ENCODE measurements at places on chromosomes 7 and 10.
A peak's percentile ranks its signal among the peaks of the same experiment; 100 is the strongest.

DNA sequence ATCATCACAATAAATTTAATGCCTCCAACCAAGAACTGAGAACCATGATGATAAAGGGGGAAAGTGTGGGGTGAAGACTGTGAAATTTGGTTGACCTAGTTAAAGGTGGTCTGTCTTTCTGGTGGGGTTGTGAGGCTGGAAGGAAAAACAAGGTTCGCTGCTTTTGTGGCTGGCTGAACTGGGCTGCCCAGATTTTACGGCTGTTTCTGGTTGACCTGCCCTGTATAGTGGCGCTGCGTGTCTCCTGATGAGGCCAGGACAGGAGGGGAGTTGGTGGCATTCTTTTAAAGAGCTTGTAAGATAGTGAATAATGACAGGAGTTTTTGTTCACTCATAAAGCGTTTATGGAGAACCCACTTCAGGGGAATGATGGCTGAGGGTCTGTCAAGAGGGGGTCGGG is 101.8 kb downstream of the CYP26A1 start:
- DNase-seq = no peak

GRCh38 chr10:113616244-113617074 is 47.4 kb downstream of the NRAP start:
- no peak for DNase-seq

DNA sequence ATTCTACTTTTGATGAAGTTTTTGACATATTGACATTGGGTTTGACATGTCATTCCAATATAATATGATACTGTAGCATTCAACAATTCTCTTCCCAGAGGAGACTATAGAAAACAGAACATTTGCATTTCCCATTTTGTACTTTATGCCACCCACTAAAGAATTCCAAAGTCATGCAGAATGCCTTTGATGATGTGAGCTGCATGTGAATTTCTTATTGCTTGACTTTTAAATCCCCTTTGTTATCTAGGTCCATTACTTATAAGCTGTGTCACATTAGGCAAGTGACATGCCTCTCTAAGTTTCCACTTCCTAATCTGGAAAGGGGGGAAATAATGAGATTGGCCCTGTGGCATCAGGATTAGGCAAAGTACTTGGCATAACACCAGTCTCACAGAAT is 436.7 kb downstream of the AUTS2 start:
- DNase-seq = no peak

DNA sequence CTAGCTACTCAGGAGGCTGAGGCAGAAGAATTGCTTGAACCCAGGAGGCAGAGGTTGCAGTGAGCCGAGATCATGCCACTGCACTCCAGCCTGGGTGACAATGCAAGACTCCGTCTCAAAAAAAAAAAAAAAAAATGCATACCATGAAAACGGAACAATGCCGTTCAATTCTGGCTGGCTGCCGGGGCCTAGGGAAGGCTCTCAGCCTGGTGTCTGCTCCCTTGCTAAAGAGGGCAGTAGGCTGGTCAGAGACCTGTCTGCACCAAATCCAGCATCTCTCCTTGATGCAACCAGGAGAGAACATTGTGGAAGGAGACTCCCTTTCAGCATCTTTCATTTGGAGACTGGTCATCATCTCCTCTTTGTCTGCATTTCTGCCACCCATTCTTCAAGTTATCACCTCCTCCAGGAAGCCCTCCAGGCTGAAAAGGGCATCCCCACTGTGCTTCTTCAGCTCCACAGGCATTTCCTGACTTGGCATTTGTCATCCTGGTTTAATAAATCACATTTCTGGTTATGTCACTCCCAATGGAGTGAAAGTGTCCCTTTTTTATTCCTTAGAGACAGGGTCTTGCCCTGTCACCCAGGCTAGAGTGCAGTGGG is 24.7 kb downstream of the MYL10 start:
- DNase-seq = peak; percentile 63

- DNase-seq = no peak
Observed at GRCh38 chr7:81140252-81140651, 221.4 kb upstream of the SEMA3C start.

DNA sequence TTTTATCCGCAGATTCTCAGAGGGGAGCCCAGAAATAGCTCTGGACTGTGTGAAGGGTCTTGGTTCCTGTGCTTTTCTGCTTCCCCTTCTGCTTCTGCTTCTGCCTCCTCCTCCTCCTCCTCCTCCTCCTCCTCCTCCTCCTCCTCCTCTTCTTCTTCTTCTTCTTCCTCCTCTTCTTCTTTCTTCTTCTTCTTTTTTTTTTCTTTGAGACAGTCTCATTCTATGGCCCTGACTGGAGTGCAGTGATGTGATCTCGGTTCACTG is 11.6 kb downstream of the PDZD7 start:
- DNase-seq = no peak

- DNase-seq = no peak
Observed at GRCh38 chr10:25308278-25308677, 133.5 kb downstream of the GPR158 start.

GRCh38 chr7:121761399-121761798 is 111.6 kb upstream of the PTPRZ1 start:
- no peak for DNase-seq

DNA sequence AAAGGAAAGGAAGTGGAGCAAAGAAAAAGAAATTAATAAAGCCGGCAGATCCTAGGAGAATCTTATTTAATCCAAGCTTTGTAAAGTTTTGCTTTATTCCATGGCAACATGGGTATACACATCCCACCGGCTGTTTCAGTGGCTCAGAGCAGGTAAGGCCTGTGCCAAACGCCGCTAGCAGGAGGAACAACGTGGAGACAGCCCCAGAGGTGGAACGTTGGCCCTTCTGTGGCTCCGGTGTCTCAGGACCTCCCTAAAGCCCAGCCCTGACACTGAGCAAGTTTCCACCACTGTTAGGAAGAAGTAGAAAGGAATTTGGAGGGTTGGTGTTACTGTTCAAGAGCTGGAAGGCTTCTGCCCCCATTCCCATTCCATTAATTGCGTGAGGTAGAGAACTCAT is 52.0 kb downstream of the EGFR start:
- DNase-seq = no peak

GRCh38 chr7:131802195-131802864 is 245.9 kb upstream of the PODXL start:
- DNase-seq = no peak

DNA sequence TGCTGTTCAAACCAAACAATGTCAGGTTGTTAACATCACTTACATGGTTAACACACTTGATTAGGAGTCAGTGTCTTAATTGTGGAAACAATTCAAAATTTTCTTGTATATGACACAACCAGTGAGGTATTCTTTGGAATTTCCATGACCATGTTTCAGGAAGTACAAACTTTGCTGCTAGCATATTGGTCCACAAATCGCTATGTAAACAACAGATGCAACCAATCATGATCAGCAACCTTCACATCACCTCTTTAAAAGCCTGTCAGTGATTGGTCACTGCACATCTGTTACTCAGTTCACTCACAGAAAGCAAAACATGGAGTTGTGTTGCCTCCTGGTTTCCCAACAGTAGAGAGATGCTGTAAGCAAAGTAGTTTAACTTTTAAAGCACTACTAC is 108.9 kb upstream of the FAM3C start:
- no peak for DNase-seq

- no peak for DNase-seq
Observed at GRCh38 chr7:17560516-17560915, 262.1 kb downstream of the AHR start.

DNA sequence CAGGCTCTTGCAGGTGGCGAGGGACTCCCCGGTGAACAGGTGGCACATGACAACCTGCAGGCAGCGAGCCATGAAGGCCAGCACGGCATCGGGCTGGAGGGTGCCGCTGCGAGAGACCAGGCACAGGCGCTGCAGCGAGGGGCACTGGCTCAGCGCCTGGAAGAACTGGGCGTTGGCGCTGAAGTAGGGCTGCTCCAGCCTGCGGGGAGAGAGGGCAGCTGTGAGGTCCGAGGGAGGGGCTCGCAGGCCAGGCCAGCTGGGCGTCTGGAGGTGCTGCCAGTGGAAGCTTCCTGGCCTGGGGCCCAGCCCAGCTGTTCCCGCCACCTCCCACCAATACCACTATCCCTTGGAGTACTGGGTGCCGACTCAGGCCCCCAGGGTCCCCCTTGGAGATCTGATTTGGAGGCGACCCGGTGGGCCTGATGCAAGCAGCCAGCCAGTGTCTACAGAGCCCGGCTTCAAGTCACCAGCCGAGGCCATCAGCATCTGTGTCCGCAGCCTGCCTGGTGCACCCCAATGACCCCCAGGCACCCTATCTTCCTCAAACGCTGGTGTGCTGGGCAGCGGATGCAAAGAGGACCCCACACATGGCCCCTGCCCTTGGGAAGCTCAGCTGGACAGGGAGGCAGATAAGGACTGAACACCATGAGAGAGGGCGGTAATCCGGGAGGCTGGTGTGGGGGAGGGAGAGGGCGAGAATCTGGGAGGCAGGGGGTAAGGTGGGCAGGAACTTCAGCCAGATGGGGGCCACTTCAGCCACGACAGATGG is 67.8 kb upstream of the TNRC18 start:
- DNase-seq = no peak

GRCh38 chr7:29921404-29922010 is 68.1 kb downstream of the SCRN1 start:
- DNase-seq = peak; percentile 71

DNA sequence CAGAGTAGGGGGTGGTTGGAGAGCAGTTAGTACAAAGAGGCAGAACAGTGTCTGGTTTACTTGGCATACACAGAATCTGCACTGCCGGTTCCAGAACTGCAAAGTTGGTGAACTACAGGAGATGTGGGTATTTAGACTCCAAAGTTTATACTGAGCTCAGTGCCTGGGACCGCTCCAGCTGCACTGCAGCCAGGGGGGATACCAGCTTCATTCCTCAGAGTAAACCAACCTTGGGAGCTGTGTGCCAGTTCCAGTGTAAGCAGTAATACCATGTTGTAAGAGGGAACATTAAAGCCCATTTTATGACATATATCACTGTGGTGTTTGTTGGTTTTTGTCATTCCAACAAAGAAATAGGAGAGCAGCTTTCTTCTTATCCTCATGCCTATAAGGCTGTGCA is 23.4 kb downstream of the LOXL4 start:
- DNase-seq = no peak

- no peak for DNase-seq
Observed at GRCh38 chr7:117208257-117208656, 114.6 kb downstream of the WNT2 start.

GRCh38 chr10:46310143-46310514 is 23.3 kb downstream of the ANTXRL start:
- DNase-seq = no peak

DNA sequence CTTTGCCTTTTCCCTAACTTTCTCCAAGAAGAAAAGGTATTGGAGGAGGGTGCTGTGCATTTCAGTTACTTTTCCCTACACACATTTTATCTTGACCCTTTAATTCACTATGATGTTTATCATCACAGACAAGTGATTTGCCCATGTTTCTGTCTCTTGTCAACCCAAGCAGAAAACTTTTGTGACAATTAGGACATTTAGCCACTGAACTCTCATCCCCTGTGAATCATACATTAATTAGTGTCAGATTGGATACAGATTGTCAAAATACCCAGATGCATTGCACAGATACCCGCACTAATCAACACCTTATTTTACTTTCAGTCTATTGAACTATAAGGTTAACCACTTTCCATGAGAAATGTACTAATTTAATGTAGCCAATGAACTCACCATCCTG is 912.9 kb downstream of the SORCS1 start:
- DNase-seq = no peak

DNA sequence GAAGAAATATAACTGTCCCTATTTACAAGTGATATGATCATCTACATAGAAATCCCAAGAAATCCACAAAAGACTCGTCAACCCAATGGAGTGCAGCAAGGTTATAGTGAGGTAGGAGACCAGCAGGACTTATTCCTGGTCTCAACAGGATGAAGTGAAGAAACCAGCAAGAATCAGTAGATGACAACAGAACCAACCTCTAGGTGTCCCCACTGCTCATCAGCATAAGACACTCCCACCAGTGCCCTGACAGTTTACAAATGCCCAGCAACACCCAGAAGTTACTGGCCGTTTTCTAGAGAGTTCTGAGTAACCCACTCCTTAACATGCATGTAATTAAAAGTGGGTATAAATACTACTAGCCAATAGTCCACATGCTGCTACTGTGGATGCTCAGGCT is 470.5 kb upstream of the LRRTM3 start:
- DNase-seq = peak; percentile 5

DNA sequence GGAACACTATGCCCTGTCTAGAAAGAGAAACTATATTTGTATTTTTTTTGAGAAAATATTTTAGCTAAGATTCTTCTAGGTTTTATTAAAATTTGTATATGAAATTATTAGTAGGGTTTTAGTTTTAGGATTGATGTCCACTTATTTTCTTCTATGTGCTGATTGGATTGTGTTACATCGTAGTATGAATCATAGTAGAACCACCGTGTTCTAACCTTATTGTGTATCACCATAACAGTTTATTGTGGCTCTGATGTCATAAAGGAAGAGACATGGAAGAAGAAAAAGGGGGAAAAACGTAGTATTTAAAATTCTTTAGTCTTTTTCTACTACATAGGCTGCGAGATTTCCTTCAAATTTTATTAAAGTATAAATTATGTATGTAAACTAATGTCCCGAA is 1.9 kb downstream of the AGBL3 start:
- DNase-seq = no peak

DNA sequence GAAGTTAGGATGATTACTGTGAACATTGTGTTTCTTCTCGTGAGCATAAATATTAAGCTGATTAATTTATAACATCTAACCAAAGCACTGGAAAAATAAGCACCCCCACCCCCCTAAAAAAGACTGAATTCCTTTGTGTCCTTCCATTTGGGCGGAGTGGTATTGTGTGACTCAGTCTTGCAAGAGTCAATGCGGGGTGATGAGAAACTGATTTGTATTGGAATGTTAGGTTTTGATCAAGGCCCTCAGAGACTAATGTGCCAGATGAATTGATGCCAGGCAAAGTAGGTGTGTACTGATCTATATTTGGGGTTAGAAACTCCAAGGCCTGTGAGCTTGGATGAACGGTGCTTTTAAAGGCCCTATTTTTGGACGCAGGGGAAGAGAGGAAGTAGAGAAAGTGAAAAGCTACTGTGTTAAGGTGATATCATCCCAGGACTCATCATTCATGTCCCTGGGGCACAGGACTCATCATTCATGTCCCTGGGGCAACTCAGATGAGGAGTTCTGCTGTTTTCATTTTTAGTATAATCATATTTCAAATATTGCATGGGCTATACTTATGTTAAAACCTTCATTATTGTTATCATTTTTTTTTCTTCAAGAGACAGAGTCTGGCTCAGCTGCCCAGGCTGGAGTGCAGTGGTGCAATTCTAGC is 61.3 kb upstream of the PTN start:
- no peak for DNase-seq

GRCh38 chr7:116305485-116306408 is 95.4 kb downstream of the TES start:
- no peak for DNase-seq

Measured in RPMI8226 (cell line).